ENCODE measurements at places on chromosomes 6 and 20.

- no peak for DNase-seq
These were observed 24.0 kb downstream of the JAG1 start for GRCh38 chr20:10649797-10650160.

- DNase-seq = no peak
These were observed 43.2 kb upstream of the CRISP1 start for GRCh38 chr6:49909563-49909962.

GRCh38 chr6:135228486-135228885 lies 47.4 kb downstream of the MYB start:
- no peak for DNase-seq

DNA sequence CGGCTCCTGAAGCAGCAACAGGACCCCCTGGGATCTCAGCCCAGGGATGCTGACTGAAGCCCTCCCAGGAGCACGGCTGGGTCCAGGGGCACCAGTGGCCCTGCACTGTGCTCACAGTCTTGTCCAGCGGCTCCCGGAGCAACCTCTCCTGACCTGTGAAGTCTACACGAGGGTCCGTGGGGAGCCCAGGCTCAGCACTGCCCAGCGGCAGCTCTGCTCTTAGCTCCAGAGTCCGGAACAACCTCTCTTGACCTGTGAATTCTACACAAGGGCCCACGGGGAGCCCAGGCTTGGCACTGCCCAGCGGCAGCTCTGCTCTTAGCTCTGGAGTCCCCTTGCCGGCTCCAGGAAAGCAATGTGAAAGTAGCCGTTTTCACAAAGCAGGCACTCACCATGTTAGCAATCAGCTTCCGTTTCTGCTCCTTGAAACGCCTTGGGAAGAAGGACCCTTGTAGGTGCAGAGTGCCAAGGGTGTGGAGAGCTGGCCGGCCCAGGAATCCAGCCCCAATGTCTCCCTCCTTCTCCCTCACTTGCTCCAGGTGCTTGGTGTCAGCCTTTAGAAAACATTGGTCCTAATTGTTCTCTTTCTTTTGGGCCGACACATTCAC lies 310.9 kb downstream of the CDH4 start:
- no peak for DNase-seq

- no peak for DNase-seq
These were observed 154.4 kb downstream of the BMP2 start for GRCh38 chr20:6921717-6922386.

- peak; percentile 89 for DNase-seq
These were observed 14.5 kb downstream of the ADISSP start for GRCh38 chr20:3753098-3753497.

- DNase-seq = no peak
These were observed 289 bp downstream of the FOXP4 start for GRCh38 chr6:41546475-41546865.

DNA sequence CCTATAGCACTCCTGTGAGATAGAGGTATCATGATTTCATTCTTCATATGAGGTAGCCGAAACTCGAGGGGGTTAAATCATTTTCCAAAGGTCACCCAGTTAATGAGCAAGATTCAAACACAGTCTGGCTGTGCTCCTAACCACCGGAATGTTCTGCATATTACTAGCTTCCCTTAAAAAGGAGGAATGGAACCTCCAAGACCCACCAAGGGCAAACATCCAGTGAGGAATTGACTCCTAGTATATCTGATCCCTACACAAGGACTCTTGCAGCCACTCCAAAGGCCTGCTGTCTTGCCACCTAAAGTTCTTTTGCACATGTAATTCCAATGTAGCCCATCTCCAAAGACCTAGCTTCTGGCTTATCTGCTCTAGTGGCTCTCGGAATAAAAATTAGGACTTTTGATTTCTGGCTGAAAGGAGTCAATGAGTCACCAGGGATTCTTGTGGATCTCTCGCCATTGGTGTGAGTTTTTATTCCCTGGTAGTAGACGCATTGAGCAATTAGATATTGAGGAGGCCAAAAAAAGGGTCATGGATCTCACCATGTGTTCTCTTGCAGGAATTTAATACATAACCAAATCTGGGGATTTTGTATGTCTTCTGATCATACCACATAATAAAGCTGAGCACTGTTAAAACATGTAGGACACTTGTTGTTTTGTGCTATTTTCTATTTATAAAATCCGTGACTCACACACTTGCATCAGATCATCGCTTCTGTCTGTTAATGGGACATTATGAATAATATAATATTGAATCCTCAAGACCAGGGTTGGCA lies 9.1 kb downstream of the BCAS1 start:
- no peak for DNase-seq

DNA sequence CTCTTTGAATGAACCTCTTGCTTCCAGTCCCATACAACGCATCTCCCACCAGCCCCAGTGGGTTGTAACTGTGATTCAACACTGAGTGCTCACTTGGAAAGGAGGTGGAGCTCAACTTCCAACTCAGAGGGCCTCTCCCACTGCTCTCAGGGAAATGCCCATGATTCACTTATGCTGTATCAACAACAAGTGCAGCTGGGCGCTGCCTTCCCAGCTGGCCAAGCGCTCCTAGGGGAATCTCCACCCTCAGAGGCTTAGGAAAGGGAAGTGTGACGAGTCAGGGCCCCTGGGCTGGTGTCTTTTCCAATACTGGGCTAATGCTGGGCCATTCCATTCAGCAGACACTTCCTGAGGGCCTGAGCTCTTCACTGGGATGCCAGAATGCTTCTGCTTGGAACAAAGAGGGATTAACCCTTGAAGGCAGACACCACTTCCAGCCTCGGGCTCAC lies 8.1 kb upstream of the OCSTAMP start:
- peak; percentile 73 for DNase-seq

GRCh38 chr6:133410638-133411435 lies 169.7 kb downstream of the EYA4 start:
- peak; percentile 4 for DNase-seq

DNA sequence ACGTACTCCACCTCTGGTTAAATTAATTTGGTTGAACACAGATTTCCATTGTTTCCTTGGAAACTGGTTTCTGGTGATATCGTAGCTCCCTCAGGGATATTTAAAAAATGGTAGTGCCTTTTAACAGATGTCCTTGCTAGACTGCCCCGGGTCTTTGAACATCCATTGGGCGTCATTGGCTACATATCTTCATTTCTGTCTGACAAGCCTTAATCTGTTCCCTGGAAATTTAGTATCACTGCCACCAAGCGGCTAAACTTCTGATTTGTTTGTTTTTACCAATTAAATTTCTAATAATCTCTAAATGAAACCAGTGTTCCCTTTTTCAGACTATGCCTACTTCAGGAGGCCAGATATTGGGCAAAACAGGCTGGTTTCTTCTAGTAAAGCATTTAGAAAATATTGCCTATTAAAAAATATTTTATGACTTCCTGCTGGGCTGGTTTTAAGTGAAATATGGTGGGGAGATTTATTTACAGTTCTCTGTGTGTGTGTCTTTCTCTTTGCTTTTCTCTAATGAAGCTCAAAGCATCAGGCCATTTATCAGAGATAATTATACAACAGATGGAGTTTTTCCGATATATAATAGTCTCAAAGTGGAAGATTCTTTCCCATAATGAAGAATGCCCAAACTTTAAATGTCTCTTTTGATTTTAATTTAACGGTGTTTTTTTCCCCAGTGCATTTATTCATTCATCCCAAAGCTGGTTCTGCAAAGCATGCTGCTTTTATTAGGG lies 249.5 kb downstream of the ZFAND3 start:
- no peak for DNase-seq

DNA sequence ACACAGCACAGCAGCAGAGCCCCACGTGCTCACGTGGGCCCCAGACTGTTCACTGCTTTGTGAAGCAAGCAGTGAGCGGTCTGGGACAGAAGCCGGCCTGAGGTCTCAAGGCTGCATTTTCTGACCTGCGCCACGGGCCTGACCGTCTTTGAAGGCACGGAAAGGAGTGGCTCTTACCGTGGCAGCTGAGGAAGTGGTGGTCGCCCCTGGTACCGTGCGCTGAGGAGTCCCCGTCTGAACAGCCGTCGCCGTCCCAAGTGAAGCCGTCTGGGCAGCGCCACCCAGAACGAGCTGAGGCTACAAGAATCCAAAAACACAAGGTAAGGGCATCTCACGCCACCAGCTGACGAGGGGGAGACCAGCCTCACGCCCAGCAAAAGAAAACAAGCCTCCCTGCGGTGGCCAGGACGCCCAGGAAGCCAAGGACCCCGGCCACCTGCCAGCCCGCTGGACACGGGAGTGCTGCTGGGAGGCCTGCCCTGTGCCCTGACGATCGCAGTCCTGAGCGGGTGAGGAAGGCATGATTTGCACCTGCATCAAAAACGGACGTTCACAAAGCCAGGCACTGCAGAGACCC lies 55.7 kb downstream of the TAF4 start:
- DNase-seq = no peak

DNA sequence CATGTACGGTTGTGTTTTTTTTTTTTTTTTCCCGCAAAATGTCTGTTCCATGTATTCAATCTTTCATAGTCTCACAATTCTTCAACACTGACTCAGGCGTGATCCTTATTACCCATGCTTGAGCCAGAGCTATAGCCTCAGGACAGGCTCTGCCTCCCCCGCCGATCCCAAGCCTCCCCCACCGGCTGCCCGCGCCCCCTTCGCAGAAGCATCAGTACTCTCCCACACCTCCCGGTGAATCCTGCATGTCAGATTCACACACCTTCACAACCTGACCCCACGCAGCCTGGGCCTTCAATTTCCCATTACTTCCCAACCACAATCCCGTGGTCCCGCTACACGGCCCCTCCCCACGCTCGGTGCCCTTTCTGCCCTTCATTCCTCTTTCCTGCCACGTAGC lies 401.5 kb upstream of the JARID2 start:
- DNase-seq = no peak

GRCh38 chr6:42276034-42276890 lies 58.6 kb upstream of the MRPS10 start:
- no peak for DNase-seq

DNA sequence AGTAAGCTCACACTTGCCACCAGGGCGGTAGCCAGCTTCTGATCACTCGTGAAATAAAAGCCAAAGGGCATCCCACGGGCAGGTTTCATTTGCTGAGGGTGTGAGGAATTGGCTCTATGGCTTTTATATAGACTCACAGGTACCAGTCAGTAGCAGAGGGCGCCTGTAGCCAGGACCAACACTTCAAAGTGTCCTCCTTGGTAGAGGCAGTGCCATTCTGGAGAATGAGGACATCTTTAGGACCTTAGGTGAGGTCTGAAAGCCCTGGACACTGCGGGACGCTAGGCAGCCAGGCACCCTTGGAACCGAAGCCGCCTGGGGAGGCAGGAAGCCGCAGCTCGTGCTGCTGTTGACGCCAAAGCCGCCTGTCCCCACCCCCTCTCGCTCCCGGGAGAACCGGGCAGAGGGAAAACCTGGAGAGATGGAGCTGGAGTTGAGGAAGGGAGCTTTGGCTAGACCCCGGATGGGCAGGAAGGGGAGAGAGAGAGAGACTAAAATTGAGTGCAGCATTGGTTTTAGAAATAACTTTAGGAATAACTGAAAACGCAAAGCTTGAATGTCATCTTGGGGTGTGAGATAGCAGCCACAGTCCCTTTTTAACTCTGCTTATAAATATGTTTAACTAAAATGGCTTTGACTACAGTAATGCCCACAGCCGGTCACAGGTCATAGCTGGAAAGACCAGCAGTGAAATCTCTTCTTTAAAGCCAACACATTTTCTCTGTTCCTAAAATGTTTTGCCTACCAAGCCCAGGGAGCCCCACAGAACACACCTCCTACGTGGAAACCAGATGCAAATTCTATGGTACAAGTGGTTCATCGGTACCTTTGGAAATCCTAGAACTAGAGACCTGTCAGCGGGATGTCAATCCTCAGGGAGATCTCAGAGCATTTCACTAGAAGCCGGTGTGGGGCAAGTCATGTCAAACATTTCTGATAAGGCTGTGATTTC lies 128.5 kb upstream of the CDYL start:
- peak; percentile 81 for DNase-seq

GRCh38 chr6:166625356-166625755 lies 1.7 kb downstream of the RPS6KA2 start:
- no peak for DNase-seq

GRCh38 chr20:35849706-35850105 lies 77.9 kb downstream of the PHF20 start:
- no peak for DNase-seq

GRCh38 chr6:167669553-167669849 lies 157.2 kb upstream of the AFDN start:
- no peak for DNase-seq

DNA sequence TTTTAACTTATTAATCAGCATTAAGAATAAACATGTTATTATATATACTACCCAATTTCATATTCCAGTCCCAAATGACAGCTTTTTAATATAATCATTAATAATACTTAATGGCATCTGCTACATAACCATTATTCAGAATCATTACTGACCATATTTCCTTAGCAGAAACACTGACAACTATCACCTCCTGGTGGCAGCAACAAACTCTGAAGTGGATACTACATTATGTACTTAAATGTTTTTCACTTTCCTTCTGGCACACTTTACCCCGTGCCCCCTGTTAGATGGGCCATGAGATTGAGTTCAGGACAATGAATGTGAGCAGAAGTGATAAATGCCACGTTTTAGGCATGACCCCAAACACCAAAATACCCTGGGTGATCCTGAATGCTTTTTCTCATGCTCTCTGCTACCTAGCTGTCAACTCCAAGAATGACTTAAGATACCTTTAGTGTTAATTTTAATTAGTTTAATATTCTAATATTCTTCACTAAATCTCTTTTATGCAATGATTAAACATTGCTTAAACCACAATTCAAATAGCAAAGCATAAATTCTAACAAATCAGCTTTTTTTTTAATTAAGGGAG lies 77.1 kb downstream of the LMBRD1 start:
- DNase-seq = peak; percentile 19

DNA sequence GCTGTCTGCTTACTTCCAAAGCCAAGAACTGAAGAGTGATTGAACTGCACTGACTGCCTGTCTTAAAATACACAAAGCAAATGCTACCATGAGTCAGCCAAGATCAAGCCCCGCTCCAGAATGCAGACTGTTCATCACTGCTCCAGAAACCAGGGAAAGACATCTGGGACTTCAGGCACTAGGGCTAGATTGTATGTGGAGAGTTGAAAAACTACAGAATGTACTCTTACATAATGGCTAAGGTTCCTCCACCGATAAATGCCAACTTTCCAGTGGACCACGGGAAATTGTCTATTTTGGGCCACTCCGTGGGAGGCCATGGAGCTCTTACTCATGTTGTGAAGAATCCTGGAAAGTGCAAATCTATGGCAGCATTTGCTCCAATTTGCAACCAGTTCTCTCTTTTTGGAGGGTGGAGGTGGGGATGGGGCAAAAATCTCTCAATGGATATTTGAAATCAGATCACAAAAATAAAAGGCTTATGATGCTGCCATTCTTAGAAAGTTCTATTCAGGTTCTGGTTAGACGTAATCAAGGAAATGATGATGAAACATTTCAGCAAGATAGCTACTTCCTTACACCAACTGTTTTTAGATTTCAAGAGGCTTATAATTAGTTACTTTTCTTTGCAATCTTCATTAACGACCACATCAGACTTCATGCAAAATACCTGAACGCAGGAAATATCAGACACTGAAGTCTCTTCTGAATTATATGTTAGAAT lies 11.8 kb upstream of the CAP2 start:
- peak; percentile 20 for DNase-seq

DNA sequence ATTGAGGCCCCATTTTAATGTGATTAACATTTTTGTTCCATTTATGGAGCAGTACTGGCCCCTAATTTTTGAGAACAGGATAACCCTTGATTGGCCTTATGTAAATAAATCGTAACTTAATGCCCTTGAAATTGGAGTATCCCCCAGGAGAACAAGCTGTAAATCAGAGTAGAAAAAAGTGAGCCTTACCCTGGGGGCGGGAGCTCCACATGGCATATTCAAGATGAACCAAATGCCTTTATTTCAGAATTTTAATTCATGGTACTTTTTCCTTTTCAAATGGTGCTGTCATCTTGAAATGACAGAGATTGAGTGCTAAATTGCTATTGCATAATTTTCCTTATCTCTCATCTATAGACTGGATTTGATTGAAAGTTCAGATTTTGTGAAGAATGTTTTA lies 809.5 kb upstream of the FLRT3 start:
- DNase-seq = no peak
